Fibroblast of mammary gland (primary cell): ENCODE measurements at places on chromosomes 7 and 10.

DNA sequence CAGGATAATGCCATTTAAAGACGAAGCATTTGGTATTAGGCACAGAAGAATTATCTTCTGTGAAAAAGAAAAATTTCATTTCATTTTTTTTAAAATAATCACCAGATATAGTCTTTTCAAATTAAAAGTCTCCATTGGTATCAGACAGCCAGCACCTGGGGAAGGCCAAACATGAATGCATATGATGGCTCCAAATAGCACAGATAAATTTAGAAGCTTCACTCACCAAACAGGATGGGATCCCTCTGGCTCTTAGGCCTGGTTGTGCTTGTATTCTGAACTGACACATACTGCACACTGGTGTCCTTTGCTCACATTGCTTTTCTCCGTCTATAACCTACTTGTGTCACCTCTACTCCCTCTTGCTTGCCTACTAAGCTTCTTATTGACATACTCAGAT, 169.5 kb upstream of the CHRM2 start:
- DNase-seq = no peak

- DNase-seq = no peak
Observed at GRCh38 chr7:36147361-36147760, 5.7 kb upstream of the EEPD1 start.

- no peak for DNase-seq
Observed at GRCh38 chr10:71429929-71430328, 33.2 kb downstream of the CDH23 start.

- no peak for DNase-seq
Observed at GRCh38 chr10:11936389-11937152, 106.0 kb downstream of the UPF2 start.

DNA sequence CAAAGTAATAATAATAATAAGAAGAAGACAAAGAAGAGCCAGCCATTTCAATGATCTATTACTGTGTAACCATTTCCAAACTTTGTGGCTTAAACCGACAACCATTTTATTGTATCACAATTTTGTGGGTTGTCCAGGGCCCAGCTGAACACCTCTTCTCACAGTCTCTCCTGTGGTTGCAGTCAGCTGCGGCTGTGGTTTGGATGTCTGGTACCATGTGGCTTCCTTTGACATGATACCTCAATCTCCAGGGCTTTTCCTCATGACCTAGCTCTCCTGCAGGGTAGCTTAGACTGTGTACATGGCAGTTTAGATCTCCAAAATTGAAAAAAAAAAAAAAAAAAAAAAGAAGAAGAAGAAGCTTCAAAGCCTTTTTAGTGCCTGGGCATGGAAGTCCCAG, 72.6 kb upstream of the NFKB2 start:
- no peak for DNase-seq

DNA sequence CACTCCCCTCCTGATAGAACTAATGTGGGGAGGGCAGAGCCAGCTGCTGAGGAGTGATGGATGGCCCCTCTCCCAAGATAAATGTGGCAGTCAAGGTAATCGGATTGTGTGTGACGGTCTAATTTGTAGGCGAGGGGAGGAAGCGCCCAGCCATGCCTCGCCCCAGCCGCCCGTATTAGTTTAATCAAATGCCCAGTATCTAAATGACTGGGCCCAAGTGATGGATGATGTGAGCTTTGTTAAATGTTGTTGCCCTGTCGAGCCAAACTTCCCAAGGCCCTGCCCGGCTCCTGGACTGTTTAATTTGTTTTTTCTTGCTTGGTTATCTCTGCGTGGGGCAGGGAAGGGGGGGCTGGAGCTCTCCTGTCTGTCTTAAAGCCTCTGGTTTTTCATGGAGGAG, 88.4 kb upstream of the PPIF start:
- no peak for DNase-seq

- no peak for DNase-seq
Observed at GRCh38 chr7:8089036-8089780, 120.6 kb downstream of the GLCCI1 start.

DNA sequence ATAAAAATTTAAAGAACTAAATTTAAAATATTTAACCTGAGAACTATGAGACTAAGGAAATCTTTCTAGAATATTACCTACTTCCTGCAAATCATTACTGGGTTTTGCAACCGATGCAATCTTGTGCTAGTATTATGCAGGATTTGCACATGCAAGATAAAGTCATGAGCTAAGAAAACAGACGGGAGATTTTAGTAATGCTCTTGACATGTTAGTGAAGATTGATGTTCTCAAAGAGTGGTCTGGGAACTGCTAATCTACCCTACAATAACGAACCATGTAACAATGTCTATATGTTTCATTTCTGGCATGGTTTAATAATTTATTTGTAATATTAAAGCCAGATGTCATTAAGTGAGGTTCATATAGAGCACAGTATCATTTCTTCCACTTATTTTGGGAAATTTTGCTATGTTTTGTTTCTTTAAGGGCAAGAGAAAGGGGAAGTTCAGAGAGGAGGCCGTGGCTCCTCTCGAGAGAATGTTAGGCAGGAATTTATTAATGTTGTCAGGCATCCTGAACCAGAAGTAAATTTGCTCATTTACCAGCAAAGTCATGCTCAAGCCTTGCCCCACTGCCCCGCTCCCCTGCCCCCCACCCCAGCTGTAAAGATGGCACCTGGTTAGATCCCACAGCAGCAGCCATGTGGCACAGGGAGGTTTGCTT, 22.8 kb downstream of the LRRC17 start:
- peak; percentile 61 for DNase-seq

GRCh38 chr10:124569623-124570470, 108.2 kb downstream of the LHPP start:
- no peak for DNase-seq

GRCh38 chr10:110569122-110569521, 1.6 kb downstream of the SMC3 start:
- DNase-seq = no peak

DNA sequence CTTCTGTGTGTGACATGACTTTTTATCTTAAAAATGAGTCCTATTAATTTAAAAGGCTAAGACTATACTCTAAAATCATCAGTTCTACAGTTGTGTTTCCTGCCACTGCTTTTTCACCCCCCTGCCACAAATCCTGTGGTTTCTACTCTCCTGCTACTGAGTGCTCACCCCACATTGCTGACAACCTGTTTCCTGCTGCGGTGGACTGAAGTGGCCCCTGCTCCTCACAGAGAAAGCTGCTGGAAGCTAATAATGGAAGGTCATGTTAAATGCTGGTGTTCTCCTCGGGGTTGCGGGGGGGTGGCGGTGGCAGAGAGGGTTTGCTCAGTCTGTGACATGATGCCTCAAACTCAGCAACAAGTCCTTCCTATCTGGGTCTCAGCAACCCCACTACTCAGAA, 113.2 kb upstream of the INHBA start:
- DNase-seq = no peak

- no peak for DNase-seq
Observed at GRCh38 chr7:123472750-123473445, 61.5 kb downstream of the IQUB start.

- DNase-seq = peak; percentile 1
Observed at GRCh38 chr10:129417870-129418269, 49.2 kb upstream of the MGMT start.

GRCh38 chr7:92058040-92058439, 76.2 kb downstream of the CYP51A1 start:
- no peak for DNase-seq

DNA sequence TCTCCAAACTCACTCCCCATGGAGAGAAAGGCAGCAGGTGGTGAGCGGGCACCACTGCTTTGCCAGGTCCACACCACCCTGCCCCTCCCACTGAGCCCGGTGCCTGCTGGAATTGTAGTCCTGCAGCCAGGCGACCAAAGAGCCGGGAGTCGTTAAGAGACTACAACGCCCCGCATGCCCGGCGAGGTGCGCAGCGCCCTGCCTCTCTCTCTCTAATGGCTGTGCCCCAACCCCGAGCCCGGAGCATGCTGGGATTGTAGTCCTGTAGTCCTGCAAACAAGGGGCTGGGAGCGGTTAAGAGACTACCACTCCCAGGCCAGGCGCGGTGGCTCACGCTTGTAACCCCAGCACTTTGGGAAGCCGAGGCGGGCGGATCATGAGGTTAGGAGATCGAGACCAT, 8.1 kb upstream of the ZNF727 start:
- DNase-seq = no peak

DNA sequence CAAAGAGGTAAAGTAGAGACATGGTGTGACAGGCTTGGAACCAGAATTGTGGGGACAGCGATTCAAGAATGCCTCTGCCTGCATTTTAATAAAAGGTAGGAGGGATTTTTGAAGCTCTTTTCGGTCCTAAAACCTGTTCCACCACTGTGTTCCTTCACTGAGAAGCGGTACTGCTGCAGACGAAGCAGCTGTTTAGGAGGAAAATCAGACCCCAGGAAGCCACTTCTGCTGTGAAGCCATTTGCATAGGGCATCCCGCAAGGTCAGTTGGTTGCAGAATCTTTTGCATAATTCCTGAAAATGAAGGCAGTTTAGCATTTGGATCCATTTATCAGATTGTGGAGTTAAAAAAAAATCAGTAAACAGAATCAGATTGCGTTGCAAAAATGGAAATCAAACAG, 183.3 kb upstream of the PRKCQ start:
- no peak for DNase-seq

- DNase-seq = no peak
Observed at GRCh38 chr10:60535427-60535826, 145.8 kb upstream of the ANK3 start.

DNA sequence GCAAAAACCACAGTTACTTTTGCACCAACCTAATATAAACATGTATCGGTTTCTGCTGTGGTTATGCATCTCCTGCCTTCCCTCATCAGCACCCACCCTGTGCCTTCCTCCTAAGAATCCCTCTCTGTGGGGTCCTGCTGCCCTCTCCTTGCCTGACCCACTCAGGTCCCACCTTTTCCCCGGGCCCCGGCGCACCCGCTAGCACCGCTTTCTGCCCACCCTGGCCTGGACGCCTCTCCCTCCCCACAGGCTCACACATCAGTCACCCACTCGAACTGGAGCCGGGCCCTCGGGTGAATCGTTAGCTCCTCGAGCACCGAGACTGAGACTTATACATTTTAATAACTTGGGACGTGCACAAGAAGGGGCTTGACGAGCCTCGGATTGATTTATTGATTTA, 110.5 kb downstream of the ADARB2 start:
- no peak for DNase-seq

DNA sequence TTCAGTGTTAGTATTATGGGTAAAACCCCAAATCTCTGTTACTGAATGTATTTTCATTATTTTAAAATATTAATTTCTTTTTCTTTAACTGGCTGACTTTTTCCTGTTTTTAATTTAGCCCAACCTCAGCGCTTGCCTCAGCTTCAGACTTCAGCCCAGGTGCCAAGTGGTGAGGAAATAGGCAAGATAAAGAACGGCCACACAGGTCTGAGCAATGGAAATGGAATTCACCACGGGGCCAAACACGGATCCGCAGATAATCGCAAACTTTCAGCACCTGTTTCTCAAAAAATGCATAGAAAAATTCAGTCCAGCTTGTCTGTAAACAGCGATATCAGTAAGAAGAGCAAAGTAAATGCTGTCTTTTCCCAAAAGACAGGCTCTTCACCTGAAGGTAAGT, 57.5 kb downstream of the MDFIC start:
- DNase-seq = peak; percentile 58

- no peak for DNase-seq
Observed at GRCh38 chr10:100535338-100535714, 417 bp upstream of the HIF1AN start.

- no peak for DNase-seq
Observed at GRCh38 chr10:96295475-96295874, 8.8 kb upstream of the DNTT start.

- DNase-seq = peak; percentile 59
Observed at GRCh38 chr10:98170249-98171117, 36.0 kb downstream of the R3HCC1L start.

GRCh38 chr10:124724279-124725027, 19.7 kb downstream of the FAM53B start:
- DNase-seq = no peak

DNA sequence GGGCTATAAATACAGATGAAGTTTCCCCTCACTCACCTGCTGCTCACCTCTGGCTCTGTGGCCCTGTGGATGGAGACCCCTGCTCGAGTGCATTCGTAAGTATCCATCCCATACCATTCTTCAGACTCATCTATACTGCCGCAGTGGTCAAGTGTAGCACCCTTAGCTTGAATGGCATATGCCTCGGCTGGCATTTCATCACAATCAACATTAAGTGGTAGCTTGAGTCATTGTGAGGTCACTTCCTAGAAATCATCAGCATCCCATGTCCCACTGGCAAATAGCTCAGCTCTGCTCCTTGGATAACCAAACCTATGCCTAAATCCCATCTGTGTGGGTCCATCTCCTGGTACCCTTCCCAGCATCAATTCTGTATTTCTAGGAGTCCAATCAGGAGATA, 38.2 kb downstream of the MDH2 start:
- peak; percentile 72 for DNase-seq

GRCh38 chr7:129781928-129782817, 170.6 kb downstream of the UBE2H start:
- no peak for DNase-seq

GRCh38 chr7:135743907-135744731, 4.5 kb downstream of the FAM180A start:
- peak; percentile 85 for DNase-seq

DNA sequence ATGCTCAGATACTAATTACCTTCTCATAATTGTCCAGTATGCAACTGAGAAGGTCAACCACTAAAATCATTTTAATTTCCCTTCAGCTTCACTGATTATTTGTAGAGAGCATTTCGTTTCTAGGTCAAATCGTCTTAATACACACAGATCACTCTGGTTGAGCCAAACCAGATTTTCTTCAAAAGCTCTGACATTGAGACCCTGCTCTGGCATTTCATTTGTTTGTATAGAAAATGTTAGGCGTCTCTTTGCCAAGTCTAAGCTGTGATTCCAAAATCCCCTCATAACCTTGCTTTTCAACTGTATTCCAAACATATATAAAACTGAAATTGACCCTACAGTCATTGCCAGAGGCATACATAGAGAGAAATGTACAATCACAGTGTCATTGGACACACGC, 520.0 kb downstream of the CNTNAP2 start:
- no peak for DNase-seq
